Endothelial cell of umbilical vein (primary cell): ENCODE measurements at places on chromosomes 16 and 17. TPM values are rescaled to one million over a fixed set of nuclear protein-coding genes. Genes with fewer than 3 reads are reported as not detected.

C16orf95 gene
- 4.0 and 6.1 TPM in 2 replicates for polyA plus RNA-seq

CUEDC1 gene
- 15.8 and 16.5 TPM in 2 replicates for polyA plus RNA-seq

MEOX1 gene
- polyA plus RNA-seq = 0.05 and 0.06 TPM in 2 replicates

C16orf46 gene
- 0.26 and 0.33 TPM in 2 replicates for polyA plus RNA-seq

NGFR gene
- polyA plus RNA-seq = not detected in 2 replicates

FOXN1 gene
- not detected in 2 replicates for polyA plus RNA-seq

HIC1 gene
- 18.2 and 20.2 TPM in 2 replicates for polyA plus RNA-seq

LHX1 gene
- not detected in 2 replicates for polyA plus RNA-seq

XPO6 gene
- 272 and 328 TPM in 2 replicates for polyA plus RNA-seq

NPIPA2 gene
- 0.56 and 1.1 TPM in 2 replicates for polyA plus RNA-seq

DNAJC7 gene
- 16.0 and 19.8 TPM in 2 replicates for polyA plus RNA-seq

KCTD2 gene
- 24.3 and 24.8 TPM in 2 replicates for polyA plus RNA-seq

CDK5R1 gene
- polyA plus RNA-seq = 1.5 and 1.6 TPM in 2 replicates

CXCL16 gene
- polyA plus RNA-seq = 6.1 and 7.3 TPM in 2 replicates
